Breast epithelium (tissue), 4 donors: ENCODE measurements at places on chromosomes 2 and 18. TPM values are rescaled to one million over a fixed set of nuclear protein-coding genes. Genes with fewer than 3 reads are reported as not detected.
A peak's percentile ranks its signal among the peaks of the same experiment; 100 is the strongest.

DNA sequence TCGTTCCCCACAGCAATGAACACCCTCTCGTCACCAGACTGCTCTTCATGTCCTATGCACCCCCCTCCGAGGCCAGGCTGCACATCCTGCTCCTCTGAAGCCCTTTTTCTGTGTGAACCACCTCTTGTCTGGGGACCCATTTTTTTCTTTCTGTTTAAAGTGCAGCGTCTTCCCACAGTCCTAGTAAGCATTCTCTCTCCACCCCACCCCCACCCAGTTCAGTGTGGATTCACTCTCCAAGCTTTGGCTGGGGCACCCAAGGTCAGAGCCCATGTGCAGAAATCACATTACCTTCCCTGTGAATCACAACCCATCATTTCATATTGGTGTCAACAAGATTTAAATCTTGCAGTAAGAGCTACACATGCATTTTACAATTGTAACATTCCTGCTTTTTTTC lies 26.4 kb upstream of the PKDCC start:
- DNase-seq, result no peak

DNA sequence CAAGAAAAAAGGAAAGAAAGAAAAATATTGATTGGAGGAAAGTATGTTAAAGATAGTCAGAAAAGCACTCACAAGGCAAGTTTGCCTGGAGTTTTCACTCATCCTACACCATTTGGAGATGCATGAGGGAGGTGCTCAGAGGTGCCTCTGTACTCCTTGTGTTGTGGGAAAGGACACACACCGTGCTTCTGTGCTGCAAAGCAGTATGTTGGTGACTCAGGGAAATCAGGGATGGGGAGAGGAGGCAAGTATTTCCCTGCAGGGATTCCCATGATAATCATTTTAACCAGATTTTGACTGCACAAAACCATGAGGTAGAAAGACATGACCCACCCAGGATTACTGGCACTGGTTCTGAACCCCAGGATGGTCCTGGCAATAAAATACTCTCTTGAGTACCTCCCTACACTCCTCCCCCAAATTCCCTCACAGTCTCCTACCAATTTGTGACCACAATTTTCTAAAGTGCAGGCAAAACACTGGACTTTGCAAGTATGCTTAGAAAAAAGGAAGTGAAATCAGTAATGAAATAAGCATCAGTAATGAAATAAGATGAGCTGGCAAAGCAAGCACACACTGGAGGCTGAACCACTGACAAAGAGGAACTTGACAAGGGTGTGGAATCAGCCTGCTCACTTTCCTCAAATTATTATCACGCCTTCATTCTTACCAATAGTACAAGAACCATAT lies 155.5 kb upstream of the ACVR2A start:
- no peak for DNase-seq

- no peak for DNase-seq
Observed at GRCh38 chr18:78619854-78620253, 359.8 kb upstream of the SALL3 start.

DNA sequence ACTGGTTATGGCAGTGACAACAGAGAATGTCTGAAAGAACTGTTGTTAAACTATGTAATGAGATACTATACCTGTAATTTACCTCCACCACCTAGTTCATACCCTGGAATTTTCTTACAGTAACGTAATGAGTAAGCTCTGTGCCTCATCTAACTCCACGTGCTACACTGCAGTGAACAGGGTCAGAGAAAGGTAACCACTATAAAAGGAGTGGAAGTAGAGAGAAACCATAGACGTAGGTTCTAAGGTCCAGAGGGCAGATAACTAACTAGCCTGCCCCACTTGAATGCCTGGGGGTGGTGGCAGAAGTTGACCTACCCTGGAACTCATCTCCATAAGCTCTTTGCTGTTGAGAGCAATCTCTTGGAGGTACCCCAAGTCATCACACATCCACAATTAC lies 32.0 kb upstream of the B4GALT6 start:
- no peak for DNase-seq

DNA sequence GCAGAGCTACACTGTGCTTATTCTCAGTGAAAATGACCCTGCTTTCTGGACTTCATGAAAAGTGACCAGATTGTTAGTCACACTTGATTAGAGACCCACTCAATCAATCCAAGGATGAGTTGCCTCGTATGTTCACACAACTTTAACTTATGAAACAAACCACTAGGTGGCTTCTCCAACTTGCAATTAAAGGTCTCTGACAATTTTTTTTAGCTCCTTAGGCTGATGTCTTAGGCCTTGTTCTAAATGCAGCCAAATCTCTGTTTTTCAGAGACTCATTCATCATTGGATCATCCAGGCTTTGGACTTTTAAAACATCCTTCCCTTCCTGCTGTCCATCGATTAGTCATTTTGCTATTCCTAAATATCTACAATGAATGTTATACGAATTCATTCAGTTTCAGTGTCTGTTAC lies 63.4 kb downstream of the MREG start:
- no peak for DNase-seq

CCDC74B gene
- 16.1 TPM for total RNA-seq

TWIST2 gene
- total RNA-seq, result 178 TPM

IL36G gene
- total RNA-seq, result not detected

TMEM178A gene
- total RNA-seq, result 3.6 TPM

CPLX4 gene
- not detected for total RNA-seq

DNA sequence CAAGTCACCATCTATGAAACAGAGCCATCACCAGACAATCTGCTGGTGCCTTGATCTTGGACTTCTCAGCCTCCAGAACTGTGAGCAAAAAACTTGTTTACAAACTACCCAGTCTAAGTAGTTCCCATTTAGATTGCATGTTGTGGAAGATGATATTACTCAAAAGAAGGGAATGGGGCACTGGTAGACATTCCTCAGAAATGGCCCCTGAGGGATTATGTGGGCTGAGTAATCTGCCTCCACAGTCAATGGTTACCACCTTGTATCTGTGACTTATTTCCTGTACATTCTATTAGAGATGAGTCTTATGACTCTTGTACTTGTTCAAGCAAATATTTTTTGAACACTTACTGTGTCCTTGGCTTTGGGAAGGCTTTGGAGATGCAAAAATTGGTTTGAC lies 160.4 kb downstream of the NUP35 start:
- no peak for DNase-seq

DNA sequence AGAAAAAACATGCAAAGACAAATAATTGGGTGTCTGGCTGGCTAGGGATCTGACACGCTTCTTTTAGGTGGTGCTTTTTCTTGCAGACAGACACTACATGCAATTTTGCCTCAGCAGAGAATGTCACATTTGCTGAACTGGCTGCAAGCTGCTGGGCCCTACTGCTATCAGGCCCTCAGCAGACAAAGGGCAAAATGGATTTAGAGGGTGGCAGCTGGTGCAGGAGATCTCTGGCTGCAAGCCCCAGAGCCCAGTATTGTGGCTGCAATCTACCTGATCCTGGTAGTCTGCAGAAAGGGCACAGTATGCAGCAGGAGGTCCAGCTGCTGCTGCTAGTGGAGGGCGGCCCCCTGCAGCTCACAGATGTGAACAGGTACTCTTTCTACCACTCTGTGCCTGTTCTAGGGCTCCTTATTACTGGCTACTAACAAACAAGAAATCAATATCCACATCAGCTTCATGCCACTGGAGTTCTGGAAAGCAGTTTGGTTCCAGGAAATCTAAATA lies 796.7 kb upstream of the CELF4 start:
- no peak for DNase-seq

DNA sequence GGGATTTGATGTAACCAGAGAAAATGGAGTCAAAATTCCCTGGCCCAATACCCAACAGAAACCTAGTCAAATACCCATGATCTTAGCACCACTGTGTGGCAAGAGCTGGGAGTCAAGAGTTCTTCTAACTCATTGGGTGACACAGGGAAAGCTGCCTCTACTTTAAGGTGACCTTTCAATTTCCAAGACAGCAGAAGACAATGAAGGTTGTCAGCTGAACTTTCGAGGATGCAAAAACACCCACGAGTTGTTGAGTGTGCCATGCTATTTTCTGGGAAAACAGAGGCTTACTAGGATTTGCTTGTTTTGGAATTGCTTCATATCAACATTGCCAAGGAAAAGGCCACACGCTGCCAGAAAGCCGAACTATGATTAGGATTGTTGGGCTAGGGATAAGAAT lies 61.6 kb upstream of the CYRIA start:
- DNase-seq, result no peak

GRCh38 chr2:212694398-212694797 lies 155.8 kb upstream of the ERBB4 start:
- DNase-seq, result no peak

ATP5F1A gene
- total RNA-seq, result 357 TPM

GRCh38 chr2:6832596-6833299 lies 33.0 kb downstream of the CMPK2 start:
- no peak for DNase-seq

DNA sequence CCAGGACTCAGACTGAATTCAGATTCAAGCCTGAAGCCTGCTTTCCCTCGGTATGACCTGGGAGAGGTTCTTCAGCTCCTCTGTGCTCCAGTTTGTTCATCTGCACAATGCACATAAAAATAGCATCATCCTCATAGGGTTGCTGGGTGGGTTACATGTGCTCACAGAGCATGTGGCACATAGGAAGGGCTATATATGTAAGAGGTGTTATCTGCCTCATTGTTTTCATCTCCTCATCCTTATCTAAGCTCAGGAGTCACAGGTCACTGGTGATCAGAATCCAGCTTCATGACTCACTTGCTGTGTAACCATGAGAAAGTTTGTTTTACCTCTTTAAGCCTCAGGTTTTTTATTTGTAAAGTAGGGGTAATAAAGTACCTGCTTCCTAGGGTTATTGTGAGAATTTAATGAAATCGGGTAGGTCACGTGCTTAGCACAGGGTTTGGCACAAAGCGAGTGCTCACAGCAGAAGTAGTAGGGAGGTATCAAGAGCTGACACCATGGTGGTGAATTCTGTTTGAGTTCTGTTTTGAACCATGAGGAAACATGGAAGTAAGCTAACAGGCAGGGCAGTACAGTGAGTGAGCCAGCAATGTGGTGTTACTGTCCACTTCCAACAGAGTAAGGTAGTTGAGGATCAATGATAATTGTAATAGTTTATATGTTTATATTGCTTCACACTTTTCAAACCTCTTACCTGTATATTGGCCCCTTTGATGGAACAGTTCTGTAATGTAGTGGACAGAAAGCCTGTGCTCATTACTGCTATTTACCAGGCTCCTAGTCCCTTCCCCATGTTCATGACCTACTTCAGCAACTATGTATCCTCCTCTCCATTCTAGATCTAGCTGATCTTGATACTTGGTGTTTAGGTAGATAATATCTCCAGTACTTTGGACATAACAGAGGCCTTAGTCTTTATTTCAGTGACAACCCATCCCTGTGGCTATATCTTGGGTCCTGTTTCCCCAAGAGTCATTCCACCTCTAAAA lies 141.4 kb upstream of the LTBP1 start:
- no peak for DNase-seq

GRCh38 chr2:206597717-206598218 lies 44.5 kb upstream of the FAM237A start:
- DNase-seq, result no peak

IL1R1 gene
- total RNA-seq, result 206 TPM

PROKR1 gene
- 0.66 TPM for total RNA-seq

VIT gene
- total RNA-seq, result 9.2 TPM

GRCh38 chr2:73268830-73269685 lies 15.2 kb downstream of the FBXO41 start:
- peak; percentile 61 for DNase-seq

TNS1 gene
- total RNA-seq, result 141 TPM

GRCh38 chr2:109255654-109256053 lies 126.6 kb downstream of the SH3RF3 start:
- DNase-seq, result no peak

CPO gene
- 0.96 TPM for total RNA-seq

DNA sequence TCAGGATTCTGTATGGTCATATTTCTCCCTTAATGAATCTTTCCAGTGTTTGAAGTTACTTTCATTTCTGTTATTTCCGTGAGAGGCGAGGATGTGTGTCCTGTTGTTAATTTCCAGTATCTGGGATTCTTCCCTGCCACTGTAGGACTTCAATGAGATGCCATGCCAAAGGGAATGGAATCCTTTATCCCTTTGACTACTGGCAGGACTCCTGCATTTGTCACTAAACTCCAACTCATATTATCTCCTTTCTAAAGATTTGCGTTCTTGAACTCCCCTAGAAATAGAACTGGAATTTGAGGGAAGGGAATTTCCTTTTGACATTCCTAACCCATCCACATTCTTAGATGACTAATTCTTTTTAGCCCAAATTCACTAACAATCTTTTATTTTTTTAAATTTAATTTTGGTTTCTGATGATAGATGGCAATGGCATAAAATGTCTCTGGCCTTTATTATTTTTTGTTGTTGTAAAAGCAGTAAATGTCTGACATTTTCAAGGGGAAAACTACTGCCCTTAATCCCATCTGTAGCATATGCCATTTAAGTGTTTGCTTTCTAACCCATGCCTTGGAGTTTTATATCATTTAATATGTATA lies 87.8 kb upstream of the EML6 start:
- DNase-seq, result no peak

PRLH gene
- total RNA-seq, result not detected

KCTD1 gene
- total RNA-seq, result 41.6 TPM

DNA sequence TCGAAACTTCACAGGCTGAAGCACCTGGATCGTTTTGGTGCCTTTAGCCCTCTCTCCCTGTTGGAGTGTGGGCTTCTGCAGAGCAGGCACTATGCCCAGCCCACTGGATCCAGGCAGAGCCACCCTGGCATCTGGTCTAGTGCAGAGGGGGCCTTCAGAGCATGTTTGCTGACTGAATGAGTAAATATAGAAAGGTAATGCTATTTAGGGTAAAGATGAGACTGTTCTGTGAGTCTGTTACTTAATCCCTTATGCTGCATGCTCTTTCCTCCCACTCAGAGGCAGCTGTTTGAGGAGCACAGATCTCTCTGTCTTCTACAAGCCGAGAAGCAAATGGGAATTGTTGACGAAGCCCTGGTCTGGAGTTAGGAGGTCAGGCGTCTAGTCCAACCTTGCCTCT lies 130.2 kb downstream of the RGPD3 start:
- DNase-seq, result no peak
